Stimulated activated CD8-positive, alpha-beta memory T cell treated with anti-CD3 and anti-CD28 coated beads, Interleukin-12 subunit alpha, Interleukin-12 subunit beta, amount 100 ng/mL, for 4 hours (primary cell): ENCODE measurements at places on chromosomes 5 and 9.
A peak's percentile ranks its signal among the peaks of the same experiment; 100 is the strongest.

- DNase-seq = no peak
Observed at GRCh38 chr5:159430361-159431012, 100.2 kb upstream of the IL12B start.

DNA sequence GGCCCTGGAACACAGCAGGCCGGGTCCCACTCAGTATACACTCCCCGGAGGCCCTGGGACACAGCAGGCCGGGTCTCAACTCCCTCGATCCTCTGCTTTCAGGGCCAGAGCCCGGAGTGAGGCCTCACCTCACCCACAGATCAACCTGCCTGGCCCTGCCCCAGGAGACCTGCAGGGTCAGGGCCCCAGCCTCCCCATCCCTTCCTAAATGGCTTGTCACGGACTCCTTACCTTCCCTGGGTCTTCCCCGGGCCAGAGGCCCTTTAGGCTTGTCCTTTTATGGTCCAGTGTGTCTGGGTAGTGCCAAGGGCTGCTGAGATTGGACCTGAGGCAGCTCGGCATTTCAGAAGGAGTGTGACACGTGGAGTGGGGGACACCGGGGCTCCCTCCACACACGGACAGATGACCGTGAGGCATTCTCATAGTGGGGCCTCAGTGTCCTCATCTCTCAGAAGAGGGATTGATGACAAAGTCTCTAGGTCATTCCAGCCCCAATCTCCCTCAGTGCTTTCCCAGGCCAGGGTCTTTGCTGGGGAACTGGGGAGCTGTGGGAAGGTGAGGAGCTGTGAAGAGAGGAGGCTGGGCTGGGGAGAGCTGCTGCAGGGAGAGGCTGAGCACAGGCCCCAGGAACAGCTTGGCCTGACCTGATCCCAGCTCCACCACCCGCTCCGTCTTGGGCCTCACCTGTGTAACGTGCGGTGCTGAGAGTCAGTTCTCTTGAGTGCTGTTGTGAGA is 18.0 kb upstream of the PLEKHG4B start:
- DNase-seq = no peak

DNA sequence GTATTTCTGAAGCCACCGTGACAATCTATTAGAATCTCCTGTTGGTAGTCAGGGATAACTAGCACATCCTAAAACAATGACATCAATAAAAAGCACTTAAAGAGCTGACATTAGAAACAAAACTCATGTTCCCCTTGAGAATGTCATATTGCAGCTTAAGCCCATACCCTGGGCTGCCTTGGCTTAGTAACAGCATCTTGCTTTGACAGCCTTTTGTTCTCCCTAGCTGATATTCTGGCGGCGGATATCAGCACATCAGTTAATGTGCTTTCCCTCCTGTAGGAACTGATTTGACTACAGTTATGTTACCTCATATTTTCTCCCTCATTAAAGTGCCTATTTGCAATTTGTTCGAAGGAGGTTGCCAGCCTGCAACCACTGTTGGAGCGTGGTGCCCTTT is 214.1 kb downstream of the CD180 start:
- DNase-seq = no peak

DNA sequence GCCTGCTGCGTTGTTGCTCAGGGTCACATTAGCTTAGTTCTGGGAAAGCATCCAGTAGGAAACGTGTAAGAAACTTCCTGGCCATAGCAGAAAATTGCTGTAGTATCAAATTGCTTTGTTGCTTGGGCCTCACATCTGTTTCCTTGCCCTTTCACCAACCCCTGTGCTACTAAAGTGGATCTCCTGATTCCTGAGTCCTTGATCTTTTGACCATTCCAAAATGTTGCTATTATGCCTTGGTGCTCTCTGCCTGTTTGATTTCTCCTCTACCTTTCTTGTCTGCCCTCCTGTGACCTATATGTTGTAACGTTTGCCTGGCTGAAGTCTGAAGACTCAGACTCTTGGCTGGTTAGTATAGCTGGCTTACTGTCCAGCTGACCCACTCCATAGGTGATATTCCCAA is 350.5 kb downstream of the ADGRV1 start:
- DNase-seq = no peak

DNA sequence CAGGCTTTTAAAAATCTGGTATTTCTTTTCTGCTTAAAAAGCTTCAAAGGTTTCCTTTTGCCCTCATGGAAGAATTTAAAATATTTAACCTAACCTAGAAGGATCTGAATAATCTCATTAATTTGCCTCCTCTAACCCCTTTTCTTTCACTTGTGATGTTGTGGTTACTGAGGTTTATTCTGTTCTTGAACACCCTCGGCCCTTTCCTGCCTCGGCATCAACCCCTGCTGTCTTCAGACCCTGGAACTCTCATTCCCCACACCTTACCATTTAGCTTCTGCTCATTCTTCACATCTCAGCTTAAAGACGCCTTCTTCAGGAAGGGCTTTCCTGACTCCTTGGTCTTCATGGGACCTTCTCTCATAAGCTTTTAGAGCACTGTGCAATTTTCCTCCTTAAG is 131.4 kb upstream of the MAN2A1 start:
- DNase-seq = no peak

DNA sequence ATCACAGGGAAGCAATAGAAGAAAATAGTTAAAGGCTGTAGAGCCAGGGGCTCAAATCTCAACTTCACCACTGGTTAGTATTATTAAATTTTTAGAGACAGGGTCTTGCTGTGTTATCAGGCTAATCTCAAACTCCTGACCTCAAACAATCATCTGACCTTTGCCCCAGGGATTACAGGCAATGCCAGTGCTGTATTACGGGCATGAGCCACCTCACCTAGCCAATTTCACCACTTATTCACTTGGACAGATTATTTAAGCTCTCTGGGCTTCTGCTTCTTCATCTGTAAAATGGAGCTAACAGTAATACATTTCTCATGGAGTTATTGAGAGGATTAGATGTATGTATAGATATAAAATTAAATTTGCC is 155.9 kb upstream of the KLF4 start:
- DNase-seq = no peak

GRCh38 chr9:135919318-135919890 is 12.1 kb upstream of the CAMSAP1 start:
- no peak for DNase-seq

DNA sequence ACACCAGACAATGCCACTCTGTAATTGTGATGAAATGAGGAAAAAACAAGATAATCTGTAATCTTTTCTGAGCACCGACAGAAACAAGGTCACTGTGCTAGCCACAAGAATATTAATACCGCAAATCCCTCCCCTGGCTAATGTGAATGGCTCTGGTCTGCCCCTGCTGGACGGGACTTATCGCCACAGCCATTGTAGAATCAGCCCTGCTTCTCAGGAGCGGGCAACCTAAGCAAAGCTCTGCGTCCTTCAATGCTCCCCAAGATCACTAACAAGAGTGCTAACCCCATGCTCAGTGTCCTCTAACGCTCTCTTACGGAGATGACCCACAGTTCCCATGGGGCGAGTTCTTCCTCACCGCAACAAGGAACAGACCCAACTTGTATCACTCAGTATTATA is 42.7 kb downstream of the OR2V1 start:
- DNase-seq = no peak

DNA sequence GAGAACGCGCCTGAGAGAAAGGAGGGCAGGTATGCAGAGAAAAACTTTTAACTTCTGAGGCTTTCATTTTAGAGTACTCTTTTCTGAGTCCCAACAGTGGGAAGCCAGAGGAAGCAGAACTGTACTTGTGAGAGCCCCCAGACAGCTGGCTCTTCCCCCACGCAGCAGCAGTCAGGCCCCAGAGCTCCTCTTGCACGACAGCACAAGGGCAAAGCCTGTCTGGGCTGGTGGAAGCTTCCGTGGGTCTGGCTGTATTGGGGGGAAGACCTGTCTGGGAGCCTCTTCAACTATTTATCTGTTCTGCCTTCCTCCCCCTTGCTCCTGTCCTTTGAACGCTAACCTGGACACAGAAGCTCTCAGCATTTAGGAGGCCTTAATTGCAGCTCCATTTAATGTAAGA is 68.2 kb downstream of the THBS4 start:
- no peak for DNase-seq

GRCh38 chr5:95770830-95771708 is 39.9 kb downstream of the RHOBTB3 start:
- DNase-seq = no peak

GRCh38 chr5:139342423-139342723 is 719 bp downstream of the PAIP2 start:
- peak; percentile 68 for DNase-seq

GRCh38 chr9:134014946-134015345 is 10.3 kb upstream of the BRD3OS start:
- no peak for DNase-seq

DNA sequence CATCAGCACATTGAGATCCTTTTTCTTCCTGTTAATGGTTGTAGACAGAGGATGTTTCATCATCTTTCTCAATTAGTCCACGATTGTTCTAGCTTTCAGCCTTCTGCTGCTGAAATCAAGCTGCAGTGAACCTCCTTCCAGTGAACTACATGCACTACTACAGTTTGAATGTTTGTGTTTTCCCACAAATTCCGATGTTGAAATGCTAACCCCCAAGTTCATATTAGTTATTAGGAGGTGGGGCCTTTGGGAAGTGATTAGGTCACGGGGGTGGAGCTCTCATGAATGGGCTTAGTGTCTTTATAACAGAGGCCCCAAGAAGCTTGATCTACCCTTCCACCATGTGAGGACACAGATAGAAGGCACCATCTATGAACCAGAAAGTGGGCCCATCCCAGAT is 32.9 kb downstream of the NSG2 start:
- no peak for DNase-seq

- DNase-seq = no peak
Observed at GRCh38 chr5:63286724-63287123, 675.5 kb downstream of the HTR1A start.

DNA sequence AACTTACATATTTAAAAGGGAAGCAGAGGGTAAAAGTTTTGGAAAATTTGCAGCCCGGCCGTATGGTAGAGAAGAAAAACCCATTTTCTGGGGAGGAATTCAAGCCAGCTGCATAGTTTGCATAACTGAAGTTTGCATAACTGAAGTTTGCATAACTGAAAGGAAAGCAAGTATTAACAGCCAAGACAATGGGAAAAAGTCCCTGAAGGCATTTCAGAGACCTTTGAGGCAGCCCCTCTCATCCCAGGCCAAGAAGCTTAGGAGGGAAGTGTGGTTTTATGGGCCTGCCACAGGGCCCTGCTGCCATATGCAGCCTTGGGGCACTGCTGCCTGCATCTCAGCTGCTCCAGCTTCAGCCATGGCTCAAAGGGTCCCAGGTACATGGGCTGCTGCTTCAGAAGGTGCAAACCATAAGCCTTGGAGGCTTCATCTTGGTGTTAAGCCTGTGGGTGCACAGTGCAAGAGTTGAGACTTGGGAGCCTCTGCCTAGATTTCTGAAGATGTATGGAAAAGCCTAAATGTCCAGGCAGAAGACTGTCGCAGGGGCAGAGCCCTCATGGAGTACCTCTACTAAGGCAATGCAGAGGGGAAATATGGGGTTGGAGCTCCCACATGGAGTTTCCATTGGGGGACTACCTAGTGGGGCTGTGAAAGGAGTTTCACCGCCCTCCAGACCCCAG is 36.9 kb upstream of the CXCL14 start:
- DNase-seq = no peak

GRCh38 chr9:21919377-21920362 is 74.5 kb downstream of the CDKN2A start:
- no peak for DNase-seq

GRCh38 chr5:109830955-109831502 is 141.3 kb downstream of the MAN2A1 start:
- DNase-seq = no peak

DNA sequence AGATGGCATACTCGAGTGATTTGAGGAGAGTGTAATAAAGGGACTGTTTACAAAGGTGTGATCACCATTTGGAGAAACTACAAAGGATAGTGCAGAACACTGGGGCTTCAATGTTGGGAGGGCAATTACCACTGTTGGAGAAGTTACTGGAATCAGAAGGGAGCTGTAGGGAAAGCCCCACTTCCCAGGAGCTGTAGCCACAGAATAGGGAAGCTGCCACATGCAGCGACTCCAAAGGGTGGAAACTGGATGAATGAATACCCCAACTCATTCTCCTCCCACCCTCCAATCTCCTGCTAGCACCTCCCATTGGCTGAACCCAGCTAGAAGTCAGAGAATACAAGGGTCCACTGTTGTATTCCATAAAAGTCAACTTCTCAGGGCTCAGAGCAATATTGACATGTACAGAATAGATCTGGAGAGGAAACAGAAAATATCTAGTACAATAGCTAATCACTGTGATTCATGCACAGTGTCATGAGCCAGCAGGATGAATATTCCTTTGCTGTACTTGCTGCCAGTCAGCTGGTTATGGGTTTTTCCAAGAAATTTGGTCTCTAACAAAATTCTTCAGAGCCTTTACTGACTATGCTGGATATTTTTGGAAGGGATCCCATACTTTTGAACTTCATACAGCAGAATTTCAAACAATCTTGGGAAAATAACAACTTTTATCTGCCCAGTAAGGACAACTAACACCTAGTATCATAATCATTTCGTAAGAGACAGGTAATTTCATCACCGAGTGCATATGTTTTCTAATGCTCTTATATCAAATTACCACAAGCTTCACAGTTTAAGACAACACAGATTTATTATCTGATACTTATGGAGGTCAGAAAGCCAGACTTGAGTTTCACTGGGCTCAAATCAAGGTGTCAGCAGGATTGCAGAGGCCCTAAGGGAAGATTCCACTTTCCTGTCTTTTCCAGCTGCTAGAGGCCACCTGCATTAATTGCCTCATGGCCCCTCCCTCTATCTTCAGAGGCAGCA is 39.6 kb downstream of the PDCD1LG2 start:
- no peak for DNase-seq

GRCh38 chr5:39194466-39195136 is 24.8 kb downstream of the FYB1 start:
- no peak for DNase-seq

- no peak for DNase-seq
Observed at GRCh38 chr5:1725641-1726468, 73.8 kb downstream of the MRPL36 start.

DNA sequence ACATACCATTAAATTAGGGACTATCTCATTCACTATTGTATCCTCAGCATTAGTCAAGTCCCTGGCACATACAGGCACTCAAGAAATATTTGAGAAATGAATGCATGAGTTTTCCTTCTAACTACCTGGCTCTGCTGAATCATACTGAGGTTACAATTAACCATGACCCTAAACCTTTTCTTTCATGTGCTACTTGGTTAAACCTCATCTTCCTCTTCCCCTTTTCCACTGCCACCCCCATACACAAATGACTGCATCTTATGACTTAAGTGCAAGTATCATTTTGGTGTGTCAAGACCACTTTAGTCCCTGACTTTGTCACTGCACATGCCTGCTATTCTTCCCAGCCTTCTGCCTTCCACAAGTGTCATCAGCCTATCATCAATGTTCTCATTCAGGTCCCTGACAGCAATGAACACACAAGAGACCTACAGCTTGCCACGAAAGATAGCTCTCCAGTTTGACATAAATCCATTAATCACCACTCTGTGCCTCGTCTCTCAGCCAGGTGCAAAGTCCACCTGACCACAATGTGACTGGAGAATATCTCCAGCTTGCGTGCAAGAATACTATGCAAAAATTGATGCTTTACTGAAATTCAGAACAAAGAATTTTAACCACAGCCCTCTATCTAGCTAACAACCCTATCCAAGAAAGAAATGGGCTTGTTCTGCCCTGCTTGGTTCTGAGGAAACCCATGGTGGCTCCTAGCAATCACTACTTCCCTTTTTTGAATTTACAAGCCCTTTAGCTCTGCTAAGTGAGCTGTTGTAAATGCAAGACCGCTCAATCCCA is 74.5 kb downstream of the MAPKAP1 start:
- DNase-seq = no peak

GRCh38 chr5:143105216-143105905 is 298.1 kb downstream of the NR3C1 start:
- no peak for DNase-seq

- no peak for DNase-seq
Observed at GRCh38 chr9:68998812-68999211, 15.1 kb downstream of the PRKACG start.
